ENCODE measurements at places on chromosomes 5 and 9.
A peak's percentile ranks its signal among the peaks of the same experiment; 100 is the strongest.

GRCh38 chr5:122772446-122772845, 2.4 kb upstream of the SNX2 start:
- no peak for DNase-seq

- no peak for DNase-seq
Measured at GRCh38 chr5:174287761-174288160, 242.3 kb downstream of the NSG2 start.

DNA sequence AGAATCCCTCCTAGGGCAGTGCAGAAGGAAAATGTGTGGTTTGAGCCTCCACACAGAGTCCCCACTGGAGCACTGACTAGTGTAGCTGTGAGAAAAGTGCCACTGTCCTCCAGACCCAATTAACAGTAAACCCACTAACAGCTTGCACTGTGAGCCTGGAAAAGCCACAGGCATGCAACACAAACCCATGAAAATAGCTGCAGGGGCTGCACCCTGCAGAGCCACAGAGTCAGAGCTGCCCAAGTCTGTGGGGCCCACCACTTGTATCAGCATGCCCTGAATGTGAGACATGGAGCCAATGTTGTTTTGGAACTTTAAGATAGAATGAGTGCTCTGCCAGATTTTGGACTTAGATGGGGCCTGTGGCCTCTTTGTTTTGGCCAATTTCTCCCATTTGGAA, 119.8 kb upstream of the CDH9 start:
- DNase-seq: no peak

DNA sequence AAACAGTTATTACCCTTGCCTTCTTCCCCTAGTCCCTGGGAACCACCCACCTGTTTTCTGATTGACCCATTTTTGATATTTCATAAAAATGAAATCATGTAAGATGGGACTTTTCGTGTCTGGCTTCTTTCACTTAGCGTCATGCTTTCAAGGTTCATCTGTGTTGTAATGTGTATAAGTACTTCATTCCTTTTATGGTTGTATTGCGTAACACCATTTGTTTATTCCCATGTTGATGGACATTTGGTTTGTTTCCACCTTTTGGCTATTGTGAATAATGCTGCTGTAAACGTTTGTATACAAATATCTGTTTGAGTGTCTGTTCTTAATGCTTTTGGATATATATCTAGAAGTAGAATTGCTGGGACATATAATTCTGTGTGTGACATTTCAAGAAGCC, 650.1 kb upstream of the COX7C start:
- DNase-seq: no peak

DNA sequence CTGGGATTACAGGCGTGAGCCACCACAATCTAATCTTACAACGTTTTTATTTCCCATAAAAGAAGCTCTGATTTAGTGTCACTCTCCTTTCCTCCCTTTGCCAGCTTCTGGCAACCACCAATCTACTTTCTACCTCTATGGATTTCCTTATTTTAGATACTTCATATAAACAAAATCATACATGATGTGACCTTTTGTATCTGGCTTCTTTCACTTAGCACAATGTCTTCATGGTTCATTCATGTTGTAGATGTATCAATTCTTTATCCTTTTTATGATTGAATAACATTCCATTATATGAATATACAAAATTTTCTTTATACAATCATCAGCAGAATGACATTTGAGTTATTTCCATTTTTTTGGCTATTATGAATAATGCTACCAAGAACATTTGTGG, 9.7 kb upstream of the TRIO start:
- no peak for DNase-seq

- no peak for DNase-seq
Measured at GRCh38 chr5:152723482-152723881, 318.4 kb upstream of the NMUR2 start.

GRCh38 chr9:107274953-107275422, 8.1 kb upstream of the RAD23B start:
- no peak for DNase-seq

DNA sequence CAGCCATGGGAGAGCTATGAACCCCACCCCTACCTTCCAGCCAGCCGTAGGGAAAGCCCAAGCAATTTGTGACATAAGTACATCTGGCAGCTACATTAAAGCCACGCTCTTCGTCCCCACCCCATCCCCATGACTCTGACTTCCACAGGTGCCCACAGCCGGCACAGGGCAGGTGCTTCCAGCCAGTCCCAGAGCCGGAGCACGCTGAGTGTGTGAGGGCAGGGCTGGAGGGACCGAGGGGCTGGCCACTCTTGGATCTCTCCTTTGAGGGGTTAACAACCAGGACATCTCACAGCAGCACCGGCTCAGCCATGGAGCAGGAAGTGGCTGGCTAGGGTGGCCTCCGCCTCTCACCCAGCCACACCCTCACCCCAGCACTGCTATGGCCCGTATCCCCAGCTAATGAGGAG, 2.4 kb upstream of the FAM78A start:
- DNase-seq: no peak

DNA sequence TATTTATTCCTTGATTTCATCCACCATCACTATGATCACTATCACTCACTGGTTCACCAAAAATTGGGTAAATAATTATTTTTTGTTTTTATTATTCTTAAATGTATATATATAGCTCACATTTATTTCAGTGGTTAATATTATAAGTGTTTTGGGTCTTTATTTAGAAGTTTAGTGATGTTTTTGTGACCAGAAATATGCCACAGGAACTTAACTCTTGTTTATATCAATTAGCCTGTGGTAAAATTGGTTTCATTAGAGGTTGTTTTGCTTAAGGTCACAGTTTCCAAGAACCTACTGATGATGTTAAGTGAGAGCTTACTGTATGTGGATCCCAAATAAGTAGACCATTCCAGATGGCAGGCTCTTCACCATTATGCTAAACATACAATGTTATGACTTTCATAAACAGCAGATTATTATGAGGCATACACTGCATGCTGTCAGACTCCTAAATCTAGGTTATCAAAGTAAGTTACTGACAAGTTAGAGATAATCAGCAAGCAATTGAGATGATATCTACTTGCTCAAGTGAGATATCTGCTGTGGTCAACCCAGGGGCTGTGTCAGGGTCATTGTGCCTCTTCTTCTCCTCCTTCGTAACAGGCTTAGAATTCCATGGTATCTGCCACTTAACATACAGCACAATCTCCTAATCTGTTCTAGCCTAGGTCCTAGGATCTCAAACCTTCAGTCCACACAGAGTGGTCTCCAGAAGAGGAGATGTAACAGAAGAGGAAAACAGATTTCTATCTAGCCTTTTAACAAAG, 57.6 kb downstream of the NR3C1 start:
- no peak for DNase-seq

DNA sequence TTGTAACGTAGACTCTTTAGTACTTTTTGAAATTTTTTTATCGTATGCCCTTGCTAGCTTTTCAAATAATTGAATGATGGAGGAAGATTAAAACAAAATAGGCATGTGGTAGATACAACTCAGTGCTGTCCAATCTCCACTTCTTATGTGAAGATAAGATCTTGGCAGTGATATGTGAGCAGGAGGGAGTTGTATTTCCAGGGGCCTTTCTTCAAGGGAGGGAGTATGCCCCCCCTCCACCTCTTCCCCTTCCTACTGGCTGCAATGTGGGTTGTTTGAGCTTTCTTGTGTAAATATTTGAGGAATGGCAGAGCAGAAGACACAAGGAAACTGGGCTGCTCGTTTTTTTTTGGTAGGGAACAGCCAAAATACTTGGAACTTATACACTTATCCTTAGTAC, 374.9 kb downstream of the PSAT1 start:
- DNase-seq: no peak

DNA sequence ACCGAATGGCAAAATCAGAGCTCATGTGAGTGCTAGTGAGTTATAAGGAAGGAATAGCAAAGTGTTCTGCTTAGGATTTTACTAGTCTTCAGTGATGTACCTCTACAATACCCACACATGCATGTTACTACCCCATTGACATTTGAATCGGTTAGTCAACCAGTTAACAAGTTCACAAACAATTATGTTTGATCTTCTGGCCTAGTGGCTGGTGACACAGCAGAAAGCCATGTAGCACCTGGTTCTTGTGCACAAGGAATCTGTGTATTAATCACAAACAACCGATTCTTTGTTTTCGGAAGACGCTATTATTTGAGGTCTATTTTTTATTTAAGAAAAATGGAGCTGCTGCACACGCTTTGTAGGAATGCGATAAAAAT, 41.9 kb downstream of the NTRK2 start:
- DNase-seq: no peak

DNA sequence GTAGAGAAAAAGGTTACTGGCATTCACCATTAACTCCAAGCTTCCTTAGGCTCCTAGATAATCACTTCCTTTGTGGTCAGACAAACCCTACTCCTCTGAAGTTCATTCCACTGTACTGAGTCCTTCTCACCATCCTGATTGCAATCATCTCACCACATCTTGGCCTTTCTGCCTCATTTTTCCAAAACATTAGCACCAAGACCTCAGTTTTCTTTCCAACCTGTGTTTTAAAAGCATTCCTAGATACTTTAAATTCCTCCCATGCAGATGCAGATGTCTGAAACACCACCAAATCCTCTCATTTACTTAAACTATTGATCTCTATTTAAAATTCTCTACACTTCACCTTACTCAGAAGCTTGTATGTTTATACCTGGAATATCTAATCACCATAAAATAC, 961.3 kb upstream of the CTNND2 start:
- DNase-seq: no peak

DNA sequence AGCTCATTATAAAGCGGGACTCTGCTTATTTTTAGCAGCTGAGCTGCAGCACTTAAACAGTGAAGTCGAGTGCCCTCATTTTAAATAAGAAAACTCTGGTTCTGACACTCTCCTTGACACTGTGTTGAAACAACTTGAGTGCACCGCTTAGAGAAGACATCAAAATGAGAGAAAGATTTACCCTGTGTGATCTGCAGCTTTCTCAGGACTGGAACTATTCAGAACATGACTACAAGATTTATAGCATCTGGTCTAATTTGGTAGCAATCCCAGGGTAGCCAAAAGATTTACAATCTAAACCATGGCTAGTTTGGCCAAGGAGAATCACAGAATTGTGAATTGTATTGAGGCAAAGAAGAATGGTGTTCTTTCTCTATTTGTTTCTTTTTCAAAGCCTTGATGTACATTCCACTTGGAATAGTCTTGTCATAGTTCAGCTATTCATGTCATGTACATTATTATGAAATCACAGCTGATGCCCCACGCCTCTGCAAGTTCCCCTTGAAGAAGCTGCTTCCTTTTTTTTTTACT, 38.7 kb downstream of the PLEKHG4B start:
- DNase-seq: no peak

DNA sequence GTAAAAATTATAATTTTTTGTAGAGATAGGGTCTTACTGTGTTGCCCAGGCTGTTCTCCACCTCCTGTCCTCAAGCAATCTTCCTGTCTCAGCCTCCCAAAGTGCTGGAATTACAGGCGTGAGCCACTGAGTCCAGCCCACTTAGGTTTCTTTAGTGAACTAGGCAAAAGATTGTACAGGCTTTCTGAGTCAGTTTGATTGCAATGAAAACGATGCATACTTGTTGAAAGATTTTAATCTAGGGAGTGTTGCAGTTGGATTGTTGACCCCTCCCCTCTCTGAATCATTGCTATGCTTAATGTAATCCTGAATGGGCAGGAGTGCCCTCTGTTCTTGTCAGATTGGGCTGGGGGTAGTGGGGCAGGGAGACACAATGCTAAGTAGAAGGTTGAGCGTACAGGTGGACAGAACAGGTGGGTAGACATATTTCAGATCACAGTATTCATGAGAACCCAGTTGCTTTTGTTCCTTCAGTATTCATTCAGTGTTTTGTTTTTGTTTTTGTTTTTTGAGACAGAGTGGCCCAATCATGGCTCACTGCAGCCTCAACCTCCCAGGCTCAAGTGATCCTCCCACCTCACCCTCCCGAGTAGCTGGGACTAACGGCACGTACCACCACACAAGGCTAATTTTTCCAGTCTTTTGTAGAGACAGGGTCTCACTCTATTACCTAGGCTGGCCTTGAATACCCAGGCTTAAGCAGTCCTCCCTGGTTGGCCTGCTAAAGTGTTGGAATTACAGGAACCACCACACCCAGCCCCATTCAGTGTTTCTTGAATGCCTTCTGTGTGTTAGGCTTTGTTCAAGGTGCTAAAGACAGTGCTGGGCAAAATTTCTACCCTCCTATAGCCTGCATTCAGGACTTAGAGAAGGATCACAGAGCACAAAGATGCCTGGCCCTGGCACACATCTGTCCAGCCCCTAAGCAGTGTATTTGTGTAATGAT, 70.1 kb downstream of the KIAA1958 start:
- no peak for DNase-seq

GRCh38 chr9:89576404-89576839, 28.4 kb upstream of the GADD45G start:
- peak; percentile 69 for DNase-seq

- no peak for DNase-seq
Measured at GRCh38 chr9:71716138-71716909, 52.0 kb downstream of the CEMIP2 start.

DNA sequence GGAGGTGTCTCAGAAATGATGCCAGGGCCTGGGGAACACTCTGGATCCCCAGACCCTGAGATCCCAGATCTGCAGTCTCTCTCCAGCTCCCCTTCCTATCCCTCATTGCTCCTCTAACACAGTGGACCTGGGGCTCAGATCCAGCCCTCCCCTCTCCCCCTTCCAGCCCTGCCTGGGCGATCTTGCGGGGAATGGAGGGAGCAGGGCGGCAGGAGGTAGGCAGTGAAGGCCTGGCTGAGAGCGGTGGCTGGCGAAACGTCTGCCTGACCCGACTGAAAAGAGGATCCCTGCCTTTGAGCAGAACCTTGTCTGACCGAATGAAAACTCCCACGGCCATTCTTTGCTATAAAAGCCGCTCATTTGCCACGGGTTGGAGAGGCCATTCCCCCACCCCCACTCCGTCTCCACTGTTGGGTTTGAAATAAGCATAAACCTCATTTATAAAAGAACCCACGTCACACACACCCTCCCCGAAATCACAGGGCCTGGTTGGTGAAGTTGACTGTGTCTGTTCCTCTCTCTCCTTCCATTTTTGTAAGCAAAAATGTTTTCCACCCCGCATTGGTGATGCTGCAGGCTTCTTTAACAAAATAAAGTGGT, 8.8 kb downstream of the MSX2 start:
- no peak for DNase-seq

- DNase-seq: no peak
Measured at GRCh38 chr5:40842351-40842750, 1.2 kb downstream of the CARD6 start.

- DNase-seq: peak; percentile 51
Measured at GRCh38 chr5:6745706-6746222, 32.5 kb downstream of the TENT4A start.

Data from lung (tissue), 17 donors.